Pons (tissue), 1 donor: ENCODE measurements at places on chromosomes 11 and 22.

- DNase-seq: no peak
Measured at GRCh38 chr11:44574610-44575287, 9.3 kb downstream of the CD82 start.

GRCh38 chr22:18152519-18152918 is 2.5 kb downstream of the USP18 start:
- DNase-seq: no peak

GRCh38 chr11:86931548-86932258 is 23.5 kb downstream of the FZD4 start:
- DNase-seq: no peak

GRCh38 chr22:26588729-26589366 is 1.1 kb downstream of the TPST2 start:
- DNase-seq: no peak

GRCh38 chr22:42282252-42282942 is 11.9 kb upstream of the TCF20 start:
- DNase-seq: no peak

DNA sequence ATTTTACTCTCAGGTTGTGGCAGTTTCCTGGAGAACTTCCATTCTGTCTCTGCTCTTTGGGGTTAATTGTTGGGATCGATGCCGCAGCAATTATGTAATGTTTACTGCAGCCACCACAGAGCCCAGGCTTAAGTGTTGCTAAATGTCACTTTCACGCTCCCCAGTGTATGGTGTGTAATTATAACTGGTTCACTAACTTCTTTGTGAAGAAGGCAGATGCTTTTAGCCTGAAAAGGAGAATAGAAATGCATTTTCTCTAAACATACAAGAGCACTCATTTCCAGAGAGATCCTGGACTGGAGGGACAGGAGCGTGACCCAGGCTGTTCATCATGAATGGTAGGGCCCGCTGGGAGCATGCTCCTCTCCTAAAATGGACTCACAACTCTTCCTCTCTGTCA is 132.2 kb upstream of the PLET1 start:
- DNase-seq: no peak

DNA sequence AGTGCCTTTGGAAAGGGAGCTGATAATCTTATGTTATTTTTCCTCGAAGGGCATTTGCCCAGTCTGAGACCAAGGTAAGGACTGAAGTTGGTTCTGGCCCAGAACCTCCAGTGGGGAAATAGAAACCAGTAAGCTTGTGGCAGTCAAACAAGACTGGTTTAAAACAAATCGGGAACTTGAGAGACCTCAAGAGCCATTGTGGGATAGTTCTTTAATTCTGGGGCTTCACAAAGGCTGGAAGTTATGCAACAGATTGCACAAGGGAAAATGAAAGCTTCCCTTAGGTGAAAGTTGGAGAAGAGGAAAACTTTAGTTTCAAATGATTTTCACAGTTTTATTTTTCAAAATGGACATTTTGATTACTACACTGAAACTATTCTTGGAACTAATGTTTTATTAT is 33.5 kb upstream of the RAB38 start:
- peak; percentile 7 for DNase-seq

GRCh38 chr11:62269654-62270278 is at the start of gene SCGB2A2:
Gene SCGB2A2, plus strand, starts transcription at chr11:62270158. Its CDS starts 59 bp downstream, at chr11:62270217.
- no peak for DNase-seq

- DNase-seq: no peak
Measured at GRCh38 chr22:32744176-32744959, 57.1 kb upstream of the TIMP3 start.

- no peak for DNase-seq
Measured at GRCh38 chr22:39458444-39459083, 1.8 kb downstream of the MGAT3 start.

DNA sequence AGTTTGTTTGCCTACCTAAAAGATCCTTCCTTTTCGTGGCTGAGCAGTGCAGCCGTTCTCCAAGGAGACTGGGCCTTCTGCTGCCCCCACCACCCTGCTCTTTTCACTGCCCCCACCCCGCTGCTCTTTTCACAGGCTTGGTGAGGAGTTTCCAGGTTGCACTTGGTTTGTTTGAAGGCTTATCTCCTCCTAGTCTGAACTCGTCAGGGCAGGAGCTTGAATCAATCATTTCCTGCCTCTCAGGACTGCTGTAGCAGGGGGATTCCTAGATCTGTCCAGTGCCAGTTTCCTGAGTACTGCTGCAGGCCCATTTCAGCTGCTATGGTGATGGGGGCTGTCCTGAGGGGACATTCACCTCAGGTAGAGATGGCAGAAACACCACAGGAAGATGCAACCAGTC is 10.0 kb downstream of the MED15 start:
- no peak for DNase-seq

DNA sequence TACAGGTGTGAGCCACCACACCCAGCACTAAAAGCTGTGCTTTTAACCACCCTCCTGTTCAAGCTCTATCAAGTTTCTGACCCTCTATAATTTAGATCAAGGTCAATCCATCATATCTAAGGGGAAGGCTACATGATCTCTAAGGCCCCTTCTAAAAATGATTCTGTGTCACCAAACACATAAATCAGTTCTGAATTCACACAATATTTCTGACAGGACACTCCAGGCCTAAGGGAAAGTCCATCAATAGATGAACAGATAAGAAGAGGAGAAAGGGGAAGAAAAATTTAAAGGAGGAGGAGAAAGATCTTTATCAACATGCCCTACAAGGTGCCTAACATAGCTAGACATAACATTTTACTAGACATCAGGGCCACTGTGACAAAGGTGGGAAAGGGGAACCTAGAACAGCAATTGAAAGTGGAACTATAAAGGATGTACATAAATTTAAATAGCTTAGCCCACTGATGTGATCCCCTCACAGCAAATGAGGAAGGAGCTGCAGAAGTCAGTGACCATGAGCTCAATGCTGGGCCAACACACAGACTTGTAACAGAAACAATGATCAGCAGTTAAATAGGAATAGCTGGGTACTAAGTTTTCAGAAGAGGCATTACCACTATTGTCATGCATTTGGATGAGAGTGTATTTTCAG is 4.7 kb downstream of the PRCP start:
- DNase-seq: no peak

DNA sequence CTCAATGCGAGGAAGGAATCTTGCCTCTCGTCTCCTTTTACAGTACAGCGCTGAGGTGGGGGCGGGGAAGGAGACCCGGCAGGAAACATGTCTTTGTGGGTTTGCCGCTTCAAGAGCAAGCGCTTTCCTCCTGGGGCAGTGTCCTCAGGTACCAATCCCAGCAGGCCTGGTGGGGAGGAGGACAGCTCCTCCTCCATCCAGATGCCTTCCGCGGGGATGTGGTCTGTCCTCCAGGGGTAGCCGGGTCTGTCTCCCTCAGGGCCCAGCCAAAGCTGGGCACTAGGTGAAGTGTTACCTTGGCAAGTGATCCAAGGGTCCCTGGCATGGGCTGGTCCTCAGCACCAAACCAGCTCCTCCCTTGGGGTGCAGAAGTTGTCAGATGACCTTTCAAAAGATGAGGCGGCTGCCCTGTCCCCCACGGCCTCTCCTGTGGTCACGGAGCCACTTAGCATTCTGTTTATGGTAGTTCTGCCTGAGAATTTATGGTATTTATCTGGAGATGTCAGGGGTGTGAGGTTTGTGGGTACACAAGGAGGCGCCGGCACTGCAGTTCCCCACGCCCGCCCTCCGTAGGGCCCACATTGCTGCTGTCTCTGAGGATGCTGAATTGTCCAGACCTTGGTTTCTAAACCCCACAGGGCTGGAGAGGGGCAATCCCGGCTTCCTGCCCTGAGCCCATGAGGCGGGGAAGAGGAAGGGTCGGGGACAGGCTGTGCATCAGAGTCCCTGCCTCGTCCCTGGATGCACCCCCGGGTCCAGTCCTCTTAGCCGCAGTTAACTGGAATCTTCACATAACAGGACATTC is 93.5 kb upstream of the ANO1 start:
- DNase-seq: no peak

DNA sequence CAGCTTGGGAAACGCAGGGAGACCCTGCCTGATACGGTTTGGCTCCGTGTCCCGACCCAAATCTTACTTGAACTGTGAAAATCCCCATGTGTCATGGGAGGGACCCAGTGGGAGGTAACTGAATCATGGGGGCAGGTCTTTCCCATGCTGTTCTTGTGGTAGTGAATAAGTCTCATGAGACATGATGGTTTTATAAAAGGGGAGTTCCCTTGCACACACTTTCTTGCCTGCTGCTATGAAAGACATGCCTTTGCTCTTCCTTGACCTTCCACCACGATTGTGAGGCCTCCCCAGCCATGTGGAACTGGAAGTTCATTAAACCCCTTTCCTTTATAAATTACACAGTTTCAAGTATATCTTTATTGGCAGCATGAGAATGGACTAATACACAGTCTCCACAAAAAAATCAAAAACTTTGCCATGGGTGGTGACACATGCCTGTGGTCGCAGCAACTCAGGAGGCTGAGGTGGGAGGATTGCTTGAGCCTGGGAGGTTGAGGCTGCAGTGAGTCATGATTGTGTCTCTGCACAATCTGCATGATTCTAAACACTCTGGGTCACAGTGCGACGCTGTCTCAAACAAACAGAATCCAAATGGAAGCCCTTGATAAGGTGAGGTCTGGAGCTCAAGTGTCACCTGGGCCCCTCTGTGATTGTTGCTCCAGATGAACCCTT is 34.9 kb downstream of the SYN3 start:
- no peak for DNase-seq

GRCh38 chr11:116955949-116956348 is 118.5 kb upstream of the APOA1 start:
- no peak for DNase-seq

DNA sequence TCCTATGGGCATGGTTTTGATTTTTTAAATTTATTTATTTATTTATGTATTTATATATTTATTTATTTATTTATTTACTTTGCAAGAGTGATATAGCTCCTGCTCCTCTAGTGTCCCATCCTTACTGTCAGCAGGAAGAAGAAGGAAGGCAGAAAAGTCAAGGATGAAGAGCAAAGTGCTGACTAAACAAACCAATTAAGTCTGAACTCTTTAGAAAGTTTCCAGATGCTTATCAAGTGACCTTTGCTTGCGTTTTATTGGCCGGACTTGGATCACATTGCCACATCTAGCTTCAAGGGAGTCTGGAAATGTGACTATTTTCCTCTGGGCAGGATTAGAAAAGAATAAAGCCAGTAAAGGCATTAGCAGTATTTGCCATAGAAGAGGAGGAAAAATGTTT is 8.7 kb upstream of the OR4B1 start:
- DNase-seq: no peak

DNA sequence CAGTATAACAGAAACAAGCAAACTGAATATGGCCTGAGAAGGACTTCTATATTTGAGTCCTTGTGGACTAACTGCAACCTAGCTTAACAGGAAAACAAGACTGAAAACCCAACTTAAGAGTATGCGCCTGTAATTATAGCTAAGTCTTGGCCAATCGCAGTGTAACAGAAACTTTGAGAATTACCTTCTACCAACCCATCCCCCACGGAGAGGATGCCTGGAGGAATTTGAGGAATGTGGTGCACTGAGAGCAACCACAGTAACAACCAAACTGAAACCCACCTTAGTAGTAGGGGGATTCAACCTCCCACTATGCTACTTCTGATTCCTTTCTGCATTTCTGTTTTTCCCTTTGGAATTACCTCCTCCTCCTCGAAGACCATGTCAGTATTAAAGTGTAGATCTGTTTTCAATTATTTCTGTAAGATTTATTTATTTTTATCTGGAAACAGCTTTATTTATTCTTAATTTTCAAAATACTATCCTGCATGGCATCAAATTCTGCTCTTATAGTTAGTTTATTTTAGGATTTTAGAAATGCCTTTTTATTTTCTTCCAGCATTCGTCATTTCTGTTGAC is 393.6 kb downstream of the KCNA4 start:
- no peak for DNase-seq

- no peak for DNase-seq
Measured at GRCh38 chr22:48444320-48445112, 1383.2 kb downstream of the BRD1 start.

GRCh38 chr11:130633466-130633865 is 185.0 kb downstream of the ADAMTS15 start:
- DNase-seq: no peak

- DNase-seq: no peak
Measured at GRCh38 chr11:70100280-70100603, 22.1 kb downstream of the ANO1 start.

DNA sequence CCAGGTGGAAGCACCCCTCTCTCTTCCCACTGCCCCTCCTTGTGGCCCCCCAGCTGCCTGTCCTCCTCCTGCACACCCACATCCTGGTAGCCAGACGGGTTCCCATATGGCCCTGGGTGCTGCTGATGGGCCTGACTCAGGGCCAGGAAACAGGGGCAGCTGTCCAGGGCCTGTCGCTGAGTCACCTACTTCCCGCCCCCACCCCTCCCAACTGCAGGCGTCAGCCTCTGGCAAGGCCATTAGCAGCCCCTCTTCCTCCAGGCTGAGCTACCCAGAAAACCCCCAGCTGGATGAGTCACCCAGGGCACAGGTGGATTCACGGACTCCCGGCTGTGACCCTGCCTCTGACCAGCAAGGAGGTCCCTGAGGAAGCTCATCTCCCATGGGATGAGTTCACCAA is 6.9 kb upstream of the GAL start:
- no peak for DNase-seq

DNA sequence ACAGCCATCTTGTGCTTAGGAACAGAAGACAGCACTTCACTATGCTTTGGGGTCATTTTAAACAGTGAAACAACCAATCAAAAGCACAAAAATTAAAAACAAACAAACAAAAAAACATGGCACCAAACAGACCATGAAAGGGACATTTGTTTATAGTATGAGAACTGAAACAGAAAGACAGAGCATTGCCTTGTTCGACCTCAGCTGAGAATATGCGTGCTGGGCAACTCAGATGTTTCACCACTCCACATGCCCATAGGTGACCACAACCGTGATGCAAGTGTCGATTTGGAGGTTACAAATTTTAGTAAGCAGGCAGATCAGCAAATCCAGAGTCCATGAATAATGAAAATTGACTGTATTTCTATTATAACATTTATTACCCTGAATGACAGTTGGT is 30.0 kb downstream of the NNMT start:
- DNase-seq: no peak

- DNase-seq: no peak
Measured at GRCh38 chr11:13064593-13064992, 55.5 kb downstream of the RASSF10 start.

- no peak for DNase-seq
Measured at GRCh38 chr11:47564933-47565339, 463 bp upstream of the PTPMT1 start.
